Eye (tissue), 1 donor: ENCODE measurements at places on chromosomes 11 and 22.
A peak's percentile ranks its signal among the peaks of the same experiment; 100 is the strongest.

DNA sequence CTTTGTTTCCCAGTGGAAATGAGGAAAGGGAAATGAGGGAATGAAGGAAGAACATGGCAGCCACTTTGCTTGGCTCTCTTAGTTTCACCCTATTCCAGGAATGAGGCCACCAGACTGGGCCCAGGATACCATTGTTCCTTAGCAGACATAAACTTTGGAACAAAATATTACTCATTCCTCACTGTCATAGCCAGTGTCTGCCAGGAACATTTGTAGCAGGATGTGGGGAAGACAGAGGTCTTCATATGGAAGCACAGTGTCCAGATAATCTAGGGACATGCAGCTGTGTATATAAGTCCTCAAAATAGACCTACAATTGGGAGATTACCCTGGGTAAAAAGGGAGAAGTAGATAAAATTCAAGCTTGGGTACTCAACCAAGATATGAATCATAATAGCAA lies 15.2 kb upstream of the FUT4 start:
- no peak for DNase-seq

- no peak for DNase-seq
Observed at GRCh38 chr11:95720195-95720594, 69.4 kb downstream of the FAM76B start.

DNA sequence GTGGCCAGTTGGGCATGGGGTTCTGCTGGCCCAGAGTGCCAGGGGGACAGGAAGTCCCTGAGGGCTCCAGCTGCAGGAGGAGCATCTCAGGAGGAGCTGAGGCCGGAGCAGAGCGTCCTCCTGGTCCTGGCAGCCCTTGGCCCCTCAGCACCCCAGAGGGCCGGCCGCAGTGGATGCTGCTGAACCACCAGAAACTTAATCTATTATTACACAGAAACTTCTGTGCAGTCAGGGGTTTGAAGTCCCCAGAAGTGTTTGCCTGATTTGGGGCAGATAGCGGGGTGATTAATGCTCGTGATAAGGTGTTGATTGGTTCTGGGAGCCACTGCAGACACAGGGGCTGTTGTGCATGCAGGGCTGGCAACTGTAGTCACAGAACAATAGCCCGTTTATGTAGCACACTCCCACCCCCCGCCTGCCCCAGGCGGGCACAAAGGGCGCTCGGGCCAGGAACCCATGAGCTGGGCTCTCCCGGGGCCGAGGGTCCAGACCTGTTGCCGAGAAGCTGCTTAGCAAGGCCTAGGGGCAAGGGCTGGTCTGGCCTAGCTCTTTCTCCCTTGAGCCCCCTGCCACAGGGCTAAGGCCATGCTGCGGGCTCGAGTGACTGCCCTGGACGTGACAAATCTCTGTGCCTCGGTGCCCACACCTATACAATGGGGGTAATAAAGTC lies 29.0 kb upstream of the KCNQ1OT1 start:
- no peak for DNase-seq

DNA sequence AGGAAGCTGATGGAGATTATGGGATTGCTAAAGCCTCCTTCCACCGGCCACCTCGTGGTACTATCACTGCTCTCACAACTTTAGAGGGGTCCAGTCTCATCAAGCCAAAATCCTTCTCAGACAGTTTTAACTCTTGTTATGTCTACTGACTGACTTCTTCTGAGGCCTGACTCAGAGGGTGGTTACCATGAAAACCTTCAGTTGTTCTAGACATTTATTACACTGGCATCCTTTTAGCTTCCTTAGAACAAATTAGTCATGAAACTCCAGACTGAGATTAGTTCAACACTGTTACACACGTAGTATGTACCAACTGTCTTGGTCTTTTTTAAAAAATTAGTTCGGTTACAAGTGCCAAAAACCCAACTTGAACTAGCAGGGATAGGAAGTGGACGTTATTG lies 7.5 kb downstream of the DIXDC1 start:
- DNase-seq: no peak

GRCh38 chr22:43884600-43885318 lies 7.1 kb downstream of the PNPLA5 start:
- peak; percentile 71 for DNase-seq

- DNase-seq: no peak
Observed at GRCh38 chr11:69821511-69822040, 2.4 kb upstream of the FGF3 start.

DNA sequence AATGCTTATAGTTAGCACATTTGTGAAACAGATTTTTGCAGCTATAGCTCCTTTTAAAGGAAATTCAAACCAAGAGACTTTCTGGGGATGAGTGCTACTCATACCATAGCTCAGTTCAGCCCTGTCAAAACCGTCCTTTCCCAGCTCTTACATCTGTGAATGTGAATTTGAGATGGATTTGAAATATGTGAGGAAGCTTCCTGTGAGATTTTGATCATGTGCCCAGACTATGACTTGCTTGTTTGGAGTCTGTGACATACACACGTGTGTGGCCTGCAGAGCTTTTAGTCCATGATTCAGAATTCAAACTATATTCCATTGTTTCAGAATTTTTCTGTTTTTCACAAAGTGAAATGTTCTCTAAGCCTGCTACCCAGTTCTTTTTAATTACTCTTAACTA lies 4.4 kb upstream of the MMP1 start:
- no peak for DNase-seq

- peak; percentile 66 for DNase-seq
Observed at GRCh38 chr11:61162092-61162941, 1.1 kb upstream of the VPS37C start.

DNA sequence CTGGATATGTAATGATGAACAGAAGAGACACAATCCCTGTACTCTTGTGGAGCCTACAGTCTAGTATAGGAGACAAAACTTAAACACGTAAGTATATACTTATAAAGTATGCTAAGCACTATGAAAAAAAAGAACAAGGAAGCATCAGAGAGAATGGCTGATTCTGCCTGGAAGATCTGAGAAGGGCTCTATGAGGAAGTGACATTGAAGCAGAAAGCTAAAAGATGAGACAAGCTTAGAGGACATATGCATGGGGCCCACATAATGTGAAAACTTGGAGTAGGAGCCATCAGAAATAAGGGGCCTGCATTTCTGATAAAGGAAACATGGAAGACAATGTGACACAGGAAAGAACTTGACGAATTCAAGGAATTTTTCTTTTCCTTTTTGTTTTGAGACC lies 16.6 kb downstream of the SAA1 start:
- no peak for DNase-seq

DNA sequence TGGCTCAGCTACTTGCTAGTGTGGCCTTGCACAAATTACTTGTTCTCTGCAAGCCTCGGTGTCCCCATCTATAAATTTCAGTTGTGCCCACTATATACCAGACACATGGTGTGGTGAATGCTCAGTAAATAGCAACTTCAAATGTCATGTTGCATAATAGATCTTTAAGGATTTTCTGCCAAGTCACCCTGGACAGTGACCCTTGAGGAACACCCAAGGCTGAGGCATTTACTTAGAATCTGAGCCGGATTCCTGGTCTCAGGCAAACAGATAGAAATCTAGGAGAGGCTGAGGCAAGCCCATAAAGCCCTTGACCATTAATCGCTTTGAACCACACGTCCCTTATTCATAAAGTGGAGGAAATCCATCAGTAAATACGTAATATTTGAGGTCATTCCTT lies 9.7 kb downstream of the TEAD1 start:
- no peak for DNase-seq

DNA sequence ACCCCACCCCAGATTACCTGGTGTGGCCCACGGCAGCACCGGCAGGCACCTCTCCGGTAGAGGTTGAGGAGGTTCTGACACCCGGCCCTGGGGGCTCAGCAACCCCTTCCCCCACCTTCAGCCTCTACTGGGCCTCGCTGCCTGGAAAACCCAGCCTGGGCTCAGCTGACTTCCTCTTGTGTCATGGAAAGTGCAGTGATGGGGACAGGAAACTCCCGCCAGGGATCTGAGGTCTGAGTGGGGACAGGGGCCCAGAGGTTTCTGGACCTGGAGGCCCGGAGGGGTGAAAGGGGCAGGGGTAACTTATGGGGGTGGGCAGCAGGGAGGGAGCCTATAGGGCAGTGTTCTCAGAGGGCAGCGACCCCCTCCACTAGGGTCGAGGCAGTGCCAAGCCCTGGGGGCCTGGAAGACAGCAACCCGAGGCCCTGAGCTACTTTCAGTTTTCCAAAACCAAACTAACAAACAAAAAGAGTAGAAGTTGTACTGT lies 10.0 kb upstream of the CD5 start:
- DNase-seq: no peak

- DNase-seq: no peak
Observed at GRCh38 chr22:20577549-20577975, 70.2 kb downstream of the MED15 start.

- no peak for DNase-seq
Observed at GRCh38 chr22:27982630-27983180, 63.6 kb upstream of the PITPNB start.

DNA sequence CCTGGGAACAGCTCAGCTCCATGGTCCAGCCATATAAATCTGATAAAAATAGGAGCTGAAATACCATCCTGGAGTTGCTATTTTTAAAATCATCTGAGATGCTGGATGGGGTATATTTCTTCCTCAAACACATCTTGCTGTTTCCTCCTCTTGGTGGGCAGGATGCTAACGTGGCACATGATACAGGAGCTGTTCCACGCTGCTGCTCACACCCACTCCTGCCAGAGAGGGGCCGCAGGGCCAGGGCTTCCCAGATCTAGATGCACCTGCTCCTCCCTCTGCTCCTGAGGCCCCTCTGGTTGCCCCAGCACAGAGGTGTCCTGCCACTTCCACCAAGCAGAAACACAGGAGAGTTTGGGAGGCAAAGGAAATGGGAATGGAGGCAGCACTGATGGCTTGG lies 3.3 kb upstream of the ST3GAL4 start:
- no peak for DNase-seq

- peak; percentile 68 for DNase-seq
Observed at GRCh38 chr11:124717786-124718651, 21.7 kb upstream of the NRGN start.

DNA sequence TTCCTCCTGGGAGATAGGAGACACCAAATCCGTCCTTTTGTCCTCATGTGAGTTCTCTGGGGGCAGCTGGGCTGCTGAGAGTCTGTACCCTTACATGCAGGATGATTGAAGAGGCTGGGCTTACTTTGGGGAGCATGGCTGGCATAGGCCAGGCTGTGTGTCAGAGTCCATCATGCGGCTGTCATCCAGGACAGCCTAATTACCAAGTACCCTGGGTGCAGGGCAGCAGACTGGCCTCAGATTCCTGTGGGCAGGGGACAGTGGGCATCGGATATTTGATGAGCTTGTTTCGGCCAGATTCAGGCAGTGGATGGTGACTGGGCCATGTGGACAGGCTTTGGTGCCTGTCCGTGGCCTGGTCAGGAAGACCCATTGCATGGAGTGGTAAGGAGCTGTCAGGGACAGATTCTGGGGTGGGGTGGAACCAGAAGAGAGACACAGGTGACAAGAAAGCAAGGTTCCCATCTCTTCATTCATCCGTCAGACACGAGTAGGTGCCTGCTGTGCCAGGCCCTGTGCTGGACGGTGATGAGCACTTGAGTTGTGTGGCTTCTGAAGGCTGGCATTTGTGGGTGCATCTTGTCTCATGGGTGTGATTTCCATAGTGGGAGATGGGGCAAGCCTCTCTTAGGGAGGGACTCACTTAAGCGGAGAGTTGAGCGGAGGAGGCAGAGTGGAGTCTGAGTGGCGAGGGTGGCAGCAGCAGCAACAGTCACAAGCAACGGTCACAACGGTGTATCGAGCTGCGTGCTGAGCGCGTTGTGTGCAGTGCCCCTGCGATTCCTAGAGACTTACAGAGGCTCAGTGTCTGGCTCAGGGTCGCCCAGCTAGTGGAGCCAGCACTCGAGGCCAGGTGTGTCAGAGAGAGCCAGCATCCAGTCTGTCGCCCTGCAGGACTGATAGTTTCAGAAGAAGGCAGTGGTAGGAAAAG lies 48.7 kb downstream of the TBC1D22A start:
- no peak for DNase-seq

GRCh38 chr11:102546427-102546826 lies 15.9 kb upstream of the MMP7 start:
- DNase-seq: no peak

DNA sequence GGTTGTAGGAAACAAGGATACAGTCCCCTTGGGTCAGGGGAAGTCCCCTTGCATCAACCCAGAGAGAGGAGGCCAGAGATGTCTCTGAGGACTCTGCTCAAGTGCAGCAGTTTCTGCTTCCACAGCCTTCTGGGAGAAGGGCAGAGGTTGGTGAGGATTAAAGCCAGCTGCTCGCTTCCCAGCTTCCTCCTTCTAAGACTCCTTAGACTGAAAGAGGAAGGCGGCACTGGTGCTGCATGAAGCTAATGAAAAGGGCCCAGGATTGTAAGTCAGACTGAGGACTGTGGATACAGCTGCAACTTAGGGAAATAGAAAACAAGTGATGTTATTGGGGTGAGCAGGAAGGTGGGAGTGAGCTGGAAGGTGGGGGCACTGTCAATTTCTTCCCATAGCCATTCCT lies at the start of gene OR52K1:
TSS of gene OR52K1 (plus strand) at position 202 of the 400 bp plus-strand sequence. CDS start 6,255 bp downstream, outside the sequence.
- no peak for DNase-seq

- no peak for DNase-seq
Observed at GRCh38 chr11:1438261-1438966, 48.2 kb downstream of the MOB2 start.

GRCh38 chr11:130763087-130763980 lies 152.9 kb downstream of the SNX19 start:
- no peak for DNase-seq

DNA sequence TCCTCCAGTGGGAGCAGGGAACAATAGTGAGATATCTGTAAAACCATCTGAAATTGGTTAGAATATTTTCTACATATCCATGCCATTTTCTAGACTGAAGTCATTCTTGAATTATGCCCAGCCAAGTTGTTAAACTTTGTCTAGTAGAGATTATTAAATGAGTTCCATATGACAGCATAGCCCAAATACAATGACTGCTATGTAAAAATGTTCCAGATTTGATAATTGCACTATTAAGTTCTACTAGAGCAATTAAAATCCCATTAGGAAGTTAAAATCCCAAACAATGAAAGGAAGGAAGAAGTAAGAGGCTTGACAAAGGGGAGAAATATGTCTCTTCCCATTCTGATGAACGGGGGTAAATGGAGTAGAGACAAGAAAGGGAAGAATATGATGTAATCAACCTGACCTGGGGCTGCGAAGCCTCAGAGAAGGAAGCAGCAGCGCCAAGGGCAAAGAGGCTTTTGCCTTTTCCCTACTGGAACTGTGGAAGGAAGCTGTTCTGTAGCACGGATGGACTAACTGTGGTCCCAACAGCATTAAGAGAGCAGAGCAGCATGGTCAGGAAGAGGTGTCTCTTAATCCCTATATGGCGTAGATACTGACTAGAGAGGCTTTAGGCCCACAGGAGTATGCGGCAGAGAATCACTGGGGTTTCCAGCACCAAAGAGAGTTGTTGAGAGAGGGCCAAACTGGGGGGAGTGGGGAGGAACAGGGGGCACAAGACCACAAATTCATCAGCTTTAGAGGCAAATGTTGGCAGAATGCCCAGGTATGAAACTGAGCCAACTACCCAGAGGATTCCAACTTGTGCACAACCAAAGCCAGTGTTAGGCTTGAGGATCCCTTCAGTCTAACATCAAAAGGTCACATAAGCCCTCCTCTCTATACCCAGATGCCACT lies 26.7 kb downstream of the RRP8 start:
- DNase-seq: peak; percentile 81
